H54 (cell line): ENCODE measurements at places on chromosomes 5 and 9.

- no peak for DNase-seq
Observed at GRCh38 chr9:87494970-87495471, 2.6 kb upstream of the DAPK1 start.

DNA sequence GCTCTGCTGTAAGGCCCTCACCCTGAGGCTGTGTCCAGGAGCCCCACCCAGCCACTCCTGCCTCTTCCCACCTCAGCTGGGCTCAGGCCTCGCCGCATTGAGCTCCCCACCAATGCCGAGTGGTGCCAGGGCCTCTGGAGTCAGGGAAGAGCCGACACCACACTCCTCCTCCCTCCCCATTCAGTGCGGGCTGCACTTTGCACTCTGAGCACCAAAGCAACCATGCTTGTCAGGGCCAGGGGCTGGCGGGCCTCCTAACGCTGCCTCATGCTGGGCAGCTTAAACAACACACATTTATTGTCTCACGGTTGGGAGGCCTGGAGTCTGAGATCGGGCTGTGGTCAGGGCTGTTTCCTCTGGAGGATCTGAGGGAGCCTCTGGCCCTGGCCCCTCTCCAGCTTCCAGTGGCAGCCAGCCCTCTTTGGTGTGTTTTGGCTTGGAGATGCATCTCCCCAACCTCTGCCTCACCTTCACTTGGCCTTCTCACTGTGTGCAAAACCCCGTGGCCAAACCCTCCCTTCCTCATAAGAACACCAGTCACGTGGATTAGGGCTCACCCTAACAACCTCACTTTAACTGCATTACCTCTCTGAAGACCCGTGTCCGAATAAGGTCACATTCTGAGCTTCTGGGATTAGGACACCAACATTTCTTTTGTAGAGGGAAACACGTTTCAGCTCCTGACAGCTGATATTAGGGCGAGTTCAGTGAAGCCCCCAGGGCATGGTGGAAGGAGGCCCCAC, 157.8 kb downstream of the MED10 start:
- DNase-seq = no peak

DNA sequence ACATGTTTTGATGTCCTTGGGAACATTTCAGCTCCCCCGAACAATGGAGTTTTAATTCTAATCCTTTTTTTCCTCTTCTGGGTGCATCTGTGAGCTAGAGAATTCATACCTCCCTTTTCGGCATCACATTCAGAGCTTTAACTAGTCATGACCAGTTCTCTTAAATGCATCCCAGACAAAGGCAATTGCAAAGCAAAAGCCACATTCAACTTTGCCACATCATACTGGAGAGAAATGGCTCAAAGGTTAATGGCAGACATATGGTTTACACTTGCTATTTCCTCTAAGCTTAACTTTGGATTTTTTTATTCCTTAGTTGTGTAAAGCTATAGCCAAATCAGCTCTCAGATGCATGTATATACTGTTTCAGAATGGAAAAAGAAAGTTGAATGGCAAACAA, 153.3 kb downstream of the ESM1 start:
- DNase-seq = no peak

DNA sequence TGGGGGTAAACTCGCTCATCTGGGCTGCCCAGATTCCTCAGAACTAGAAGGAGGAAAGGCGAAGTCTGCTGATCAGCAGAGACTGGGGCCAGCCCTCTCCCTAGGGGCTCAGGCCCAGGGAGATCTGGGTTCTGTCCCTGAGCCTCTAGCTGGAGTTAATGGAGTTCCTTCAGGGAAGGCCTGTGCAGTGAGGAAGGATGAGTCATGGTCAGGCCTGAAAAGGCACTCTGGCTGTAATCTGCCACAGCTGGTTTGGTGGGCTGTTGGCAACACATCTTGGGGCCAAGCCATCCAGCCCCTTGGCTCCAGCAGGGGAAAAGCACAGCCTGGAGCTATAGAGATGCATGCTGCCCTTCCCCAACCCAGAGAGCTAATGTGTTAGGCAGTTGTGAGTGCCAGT, 459.6 kb downstream of the PRELID2 start:
- DNase-seq = no peak

DNA sequence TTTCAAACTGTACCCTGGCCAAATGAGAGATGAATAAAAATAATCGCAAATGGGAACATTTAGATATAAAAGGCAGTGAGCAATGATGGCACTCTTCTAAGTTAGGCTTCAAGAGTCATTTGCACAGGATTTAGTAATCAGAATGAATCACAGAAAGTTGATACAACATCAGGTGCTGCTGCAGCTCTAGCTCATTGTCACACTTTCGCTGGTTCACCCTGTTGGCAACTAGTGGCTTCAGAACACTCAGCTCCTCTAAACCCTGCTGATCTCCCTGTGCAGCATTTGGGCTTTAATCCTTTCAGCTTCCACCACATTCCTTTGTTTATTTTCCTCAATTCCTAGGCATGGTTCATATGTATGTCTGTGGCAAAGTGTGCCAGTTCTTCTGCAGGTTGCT, 2071.2 kb upstream of the CDH6 start:
- no peak for DNase-seq

- DNase-seq = no peak
Observed at GRCh38 chr5:3359642-3360041, 236.0 kb upstream of the IRX1 start.

- no peak for DNase-seq
Observed at GRCh38 chr9:130845901-130846481, 10.9 kb downstream of the ABL1 start.

DNA sequence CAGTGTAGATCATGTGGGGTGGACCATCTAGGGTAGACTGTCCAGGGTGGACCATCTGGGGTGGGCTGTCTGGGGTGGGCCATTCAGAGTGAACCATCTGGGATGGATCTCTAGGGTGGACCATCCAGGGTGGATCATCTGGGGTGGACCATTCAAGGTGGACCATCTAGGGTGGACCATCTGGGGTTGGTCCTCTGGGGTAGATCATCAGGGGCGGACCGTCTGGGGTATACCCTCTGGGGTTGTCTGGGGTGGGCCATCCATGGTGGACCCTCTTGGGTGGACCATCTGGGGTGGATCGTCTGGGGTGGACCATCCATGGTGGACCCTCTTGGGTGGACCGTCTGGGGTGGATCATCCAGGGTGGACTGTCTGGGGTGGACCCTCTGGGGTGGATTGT, 64.3 kb downstream of the KCNT1 start:
- no peak for DNase-seq

- DNase-seq = peak; percentile 86
Observed at GRCh38 chr9:113376634-113377567, at the start of gene HDHD3. Gene HDHD3, minus strand, starts transcription at chr9:113376986. Its CDS starts 2,632 bp downstream, at chr9:113374354.

GRCh38 chr9:24073007-24073592, 247.1 kb upstream of the ELAVL2 start:
- no peak for DNase-seq

DNA sequence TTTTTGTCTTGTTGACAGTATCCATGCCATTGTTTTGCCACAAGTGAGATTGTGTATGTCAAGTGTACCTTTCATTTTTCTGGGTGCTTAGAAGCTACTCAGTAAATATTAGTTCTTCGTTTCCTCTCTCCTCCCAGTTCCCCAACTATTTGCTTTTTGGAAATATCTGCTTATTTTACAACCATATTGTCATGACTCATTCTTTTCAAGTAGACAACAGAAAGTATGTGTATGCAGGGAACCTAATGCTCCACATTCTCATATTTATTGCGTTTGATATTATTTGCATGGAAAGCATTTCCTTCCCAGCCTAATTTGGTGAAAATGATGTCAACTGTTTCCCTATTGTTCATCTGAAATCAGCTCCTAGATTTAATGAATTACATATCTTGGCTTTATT, 483.7 kb upstream of the RIOK2 start:
- DNase-seq = no peak

GRCh38 chr5:113017881-113018635, 41.5 kb downstream of the DCP2 start:
- no peak for DNase-seq

DNA sequence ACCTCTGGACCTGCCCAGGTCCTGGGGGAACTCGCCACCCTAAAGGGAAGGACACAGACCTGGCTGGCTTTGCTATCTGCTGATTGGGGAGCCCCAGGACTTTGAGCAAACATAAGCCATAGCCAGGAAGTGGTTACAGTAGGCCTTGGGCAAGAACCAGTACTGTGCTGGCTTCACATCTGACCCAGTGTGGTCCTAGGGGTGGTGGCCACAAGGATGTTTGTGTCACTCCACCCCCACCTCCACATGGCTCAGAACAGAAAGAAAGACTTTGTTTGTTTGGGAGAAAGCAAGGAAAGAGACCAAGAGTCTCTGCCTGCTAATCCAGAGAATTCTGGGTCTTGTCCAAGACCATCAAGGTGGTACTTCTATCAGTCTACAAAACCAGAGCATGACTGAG, 334.2 kb downstream of the SPOCK1 start:
- DNase-seq = no peak

DNA sequence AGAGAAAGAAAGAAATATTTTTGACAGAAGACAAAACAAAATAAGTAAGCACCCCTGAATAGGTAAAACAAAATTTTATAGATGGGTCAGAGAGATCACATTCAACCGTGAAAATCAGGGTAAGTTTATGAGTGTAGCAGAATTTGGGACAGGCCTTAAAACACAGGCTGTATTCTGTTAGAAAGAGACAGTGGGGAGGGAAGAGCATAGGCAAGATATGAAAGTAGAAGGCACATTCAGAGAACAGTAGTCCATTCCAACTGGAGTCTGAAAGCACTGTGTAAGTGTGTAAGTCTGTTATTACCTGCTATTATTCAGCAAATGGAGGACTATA, 38.6 kb downstream of the MRPS27 start:
- no peak for DNase-seq

- no peak for DNase-seq
Observed at GRCh38 chr5:56011835-56012234, 17.1 kb upstream of the IL6ST start.

- no peak for DNase-seq
Observed at GRCh38 chr5:124453221-124454051, 293.0 kb downstream of the ZNF608 start.

DNA sequence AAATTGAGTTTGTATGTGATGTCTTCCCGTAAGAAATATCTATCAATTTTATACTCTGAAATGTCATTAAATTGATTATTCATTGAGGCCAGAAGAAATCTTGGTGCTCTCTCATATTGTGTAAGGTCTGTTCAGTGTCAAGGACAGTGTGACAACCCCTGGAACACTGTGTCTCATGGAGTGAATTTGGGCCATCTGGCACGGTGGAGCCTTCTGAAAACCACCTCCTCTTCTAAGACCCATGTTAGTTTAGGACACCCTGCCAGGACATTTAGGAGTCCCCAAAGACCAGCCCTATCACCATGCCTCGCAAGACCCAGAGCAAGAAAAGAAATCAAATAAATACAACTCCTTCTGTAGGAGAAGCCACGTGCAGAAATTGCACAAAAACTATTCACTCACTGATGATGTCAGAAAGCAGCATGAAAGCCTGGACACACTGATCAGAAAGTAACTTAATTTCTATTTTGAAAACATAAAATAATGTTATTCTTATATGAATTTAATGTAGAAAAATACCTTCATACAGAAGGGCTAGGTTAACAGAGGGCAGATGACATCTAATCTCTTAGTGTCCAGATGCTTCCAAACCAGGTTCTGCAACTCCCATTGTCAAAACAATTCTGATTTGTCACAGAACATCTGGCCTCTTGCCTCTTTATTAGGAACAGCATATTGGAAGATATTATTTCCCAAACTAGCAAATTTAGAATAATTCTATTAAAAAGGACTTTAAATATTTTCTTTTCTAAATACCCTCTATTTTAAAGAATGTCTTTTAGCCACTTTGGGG, 298.8 kb downstream of the NR2F1-AS1 start:
- DNase-seq = no peak

DNA sequence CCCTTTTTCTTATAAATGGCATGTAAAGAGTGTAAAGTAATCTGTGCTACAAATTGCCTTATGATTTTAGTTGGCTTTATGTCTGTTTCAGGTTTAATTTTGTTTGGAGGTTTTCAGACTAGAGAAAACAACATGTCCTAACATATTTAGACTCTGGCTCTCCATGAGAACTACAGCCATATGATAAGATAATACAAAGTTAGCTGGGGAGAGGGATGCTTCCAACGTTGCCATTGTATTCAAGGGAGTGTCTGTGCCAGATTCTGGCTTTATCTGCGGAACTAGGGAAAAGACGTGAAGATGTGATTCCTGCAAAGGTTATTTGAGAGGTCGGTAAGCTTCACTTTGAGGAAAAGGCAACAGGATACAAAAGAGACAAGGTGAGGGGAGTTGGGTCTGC, 140.0 kb upstream of the OTULINL start:
- no peak for DNase-seq

GRCh38 chr9:14417237-14417636, 103.3 kb upstream of the NFIB start:
- no peak for DNase-seq

DNA sequence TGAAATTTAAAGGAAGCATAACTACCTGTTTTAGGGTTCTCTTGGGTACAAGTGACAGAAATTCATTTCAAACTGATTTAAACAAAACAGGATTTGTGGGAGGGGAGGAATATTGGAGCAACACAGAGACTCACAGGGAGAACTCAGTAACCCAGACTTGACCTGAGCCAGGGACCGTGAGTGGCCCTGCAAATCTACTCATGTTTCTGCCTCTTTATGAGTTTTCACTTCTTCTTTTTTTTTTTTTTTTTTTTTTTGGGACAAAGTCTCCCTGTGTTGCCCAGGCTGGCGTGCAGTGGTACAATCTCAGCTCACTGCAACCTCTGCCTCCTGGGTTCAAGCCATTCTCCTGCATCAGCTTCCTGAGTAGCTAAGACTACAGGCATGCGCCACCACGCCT, 405.6 kb upstream of the ZNF608 start:
- no peak for DNase-seq

GRCh38 chr5:109100971-109101370, 308.8 kb downstream of the PJA2 start:
- DNase-seq = no peak

GRCh38 chr5:54728588-54728915, 211.0 kb downstream of the SNX18 start:
- DNase-seq = no peak

DNA sequence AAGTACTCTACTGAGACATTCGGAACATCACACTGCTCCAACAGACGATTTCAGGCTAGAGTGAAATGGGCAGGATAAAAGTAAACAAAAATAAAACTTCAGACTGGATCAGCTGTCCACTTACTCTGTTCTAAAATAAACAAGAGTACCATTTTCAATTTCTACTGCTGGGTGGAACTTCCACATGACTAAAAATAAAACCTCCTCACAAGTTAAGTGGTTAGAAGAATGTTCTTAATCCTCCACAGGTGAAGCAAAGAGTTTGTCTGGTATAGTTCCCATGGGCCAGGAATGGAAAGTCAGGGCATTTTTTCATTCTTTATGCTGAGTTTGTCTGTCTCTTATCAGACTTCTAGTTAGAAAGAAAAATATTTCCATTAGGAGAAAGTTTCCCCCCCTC, 15.7 kb downstream of the NUDT12 start:
- no peak for DNase-seq

DNA sequence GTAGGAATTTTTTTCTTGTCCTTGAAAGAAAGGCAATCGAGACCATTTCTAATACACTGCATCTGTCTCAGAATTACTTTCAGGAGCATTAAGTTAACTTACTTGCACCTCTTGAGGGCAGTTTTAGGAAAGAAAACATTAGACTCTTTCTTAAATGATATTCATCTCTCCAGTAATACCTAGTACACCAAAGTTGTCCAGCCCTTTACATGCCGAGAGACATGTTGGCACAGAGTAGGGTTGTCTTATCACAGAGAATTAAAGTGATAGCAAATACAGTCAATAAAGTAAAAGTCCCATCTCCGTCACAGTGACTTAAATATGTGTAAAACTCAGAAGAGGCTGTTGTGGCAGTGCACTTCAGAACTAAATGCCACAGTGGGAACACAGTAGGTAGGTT, 154.3 kb upstream of the KCNN2 start:
- no peak for DNase-seq
